Stimulated activated CD8-positive, alpha-beta memory T cell treated with anti-CD3 and anti-CD28 coated beads, Interleukin-4, amount 100 ng/mL, for 4 hours (primary cell): ENCODE measurements at places on chromosomes 5 and 9.

DNA sequence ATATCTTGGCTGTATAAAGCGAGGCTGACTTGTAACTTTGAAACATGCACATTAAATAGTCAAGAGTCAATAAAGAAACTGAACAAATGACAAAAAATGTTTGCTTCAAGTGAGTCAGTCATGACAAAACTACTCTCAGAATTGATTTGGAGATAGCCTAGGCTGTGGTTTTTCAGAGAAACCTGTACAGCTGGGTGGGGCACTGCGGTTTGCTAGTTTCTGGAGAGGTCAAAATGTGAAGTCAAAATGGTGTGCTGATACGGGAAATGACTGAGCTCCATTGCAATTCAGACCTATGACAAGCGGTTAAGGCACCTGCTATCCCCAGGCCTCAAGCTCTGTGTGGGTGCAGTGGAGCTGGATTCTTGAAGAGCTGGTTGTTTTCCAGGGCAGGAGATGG is 10.3 kb upstream of the CD180 start:
- peak; percentile 62 for DNase-seq

DNA sequence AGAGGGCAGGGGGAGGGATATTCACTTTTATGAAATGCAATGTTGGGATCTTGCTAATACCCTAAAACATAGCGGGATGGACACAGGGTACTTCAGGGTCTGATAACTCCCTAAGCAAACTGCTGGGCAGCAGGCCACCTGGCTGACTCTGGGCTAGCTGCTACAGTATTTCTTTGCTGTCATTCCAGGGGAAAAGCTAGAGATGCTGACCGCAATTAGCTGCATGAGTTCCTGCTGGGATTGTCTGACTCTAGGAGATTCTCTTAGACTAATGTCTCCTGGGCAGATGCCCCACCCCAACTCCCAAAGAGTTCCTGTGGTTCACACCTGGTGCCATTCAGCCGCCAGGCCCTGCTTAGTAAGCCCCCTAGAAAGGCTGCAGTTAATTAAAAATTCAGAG is 69.9 kb downstream of the PSAT1 start:
- no peak for DNase-seq

DNA sequence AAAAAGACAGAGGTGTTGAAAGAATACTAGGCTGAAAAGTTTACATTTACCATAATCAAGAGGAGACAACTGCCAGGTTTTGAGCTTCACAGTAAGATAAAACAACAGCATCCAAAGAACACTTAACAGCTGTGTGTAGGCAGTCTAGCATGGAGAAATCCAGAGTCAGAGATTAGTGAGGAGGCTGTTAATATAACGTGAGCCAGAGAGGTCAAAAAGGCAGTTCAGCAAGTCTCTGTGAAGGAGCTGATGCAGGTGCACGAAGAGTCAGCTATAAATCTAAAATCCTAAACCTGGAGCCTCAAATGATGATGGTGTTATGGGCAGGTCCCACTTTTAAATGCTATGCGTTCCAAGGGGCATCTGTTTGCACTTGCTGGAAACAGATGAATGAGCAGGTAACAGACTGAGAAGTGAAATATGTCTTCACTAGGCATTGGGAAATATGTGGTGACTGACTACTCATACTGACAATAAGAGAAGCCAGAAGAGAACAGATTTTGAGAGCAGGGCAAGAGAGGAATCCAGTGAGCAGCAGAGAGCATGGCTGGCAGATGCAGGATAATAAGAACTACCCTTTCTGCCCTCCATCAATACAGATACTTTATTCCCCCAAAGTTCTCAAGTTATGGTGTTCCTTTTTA is 8.7 kb downstream of the APTX start:
- DNase-seq, result no peak

DNA sequence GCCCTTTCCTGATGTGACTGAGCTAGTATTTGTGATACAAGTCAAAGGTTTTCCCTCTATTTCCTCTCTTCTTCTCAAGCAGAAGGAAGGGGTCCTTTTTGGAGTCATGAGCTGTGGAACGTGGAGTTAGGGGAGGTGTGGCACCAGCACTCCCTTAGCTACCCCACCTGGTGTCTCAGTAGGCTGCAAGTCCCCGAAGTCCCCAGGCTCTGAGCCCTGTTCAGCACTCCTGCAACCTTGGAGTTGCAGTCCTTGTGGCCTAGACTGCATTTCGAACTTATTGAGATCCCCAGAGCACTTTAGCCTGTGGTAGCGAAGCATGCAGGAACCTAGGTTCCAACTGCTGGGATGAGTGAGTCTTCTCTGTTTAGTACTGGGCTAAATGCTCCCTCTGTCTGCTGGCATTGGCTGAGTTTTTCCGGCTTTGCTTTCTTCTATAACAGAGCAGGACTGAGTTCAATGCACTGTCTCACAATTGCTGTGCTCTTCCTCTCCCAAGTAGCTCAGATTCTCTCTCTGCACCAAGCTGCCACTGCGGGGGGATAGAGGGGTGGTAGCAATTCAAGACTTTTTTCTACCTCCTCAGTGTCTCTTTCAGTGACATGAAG is 600.7 kb upstream of the CDH9 start:
- no peak for DNase-seq

- no peak for DNase-seq
Measured at GRCh38 chr5:141245250-141245717, at the start of gene PCDHB15. PCDHB15 (plus strand) TSS chr5:141245395; CDS start chr5:141245579, 184 bp downstream.
